Left lobe of liver (tissue), 2 donors: ENCODE measurements at places on chromosomes 2 and 18. TPM values are rescaled to one million over a fixed set of nuclear protein-coding genes. Genes with fewer than 3 reads are reported as not detected.

The NT5DC4 gene
- total RNA-seq: not detected

The ANKRD30B gene
- not detected for total RNA-seq

The SPR gene
- 64.5 TPM for total RNA-seq

The PDCD1 gene
- total RNA-seq: 0.18 TPM

The GAL3ST2 gene
- total RNA-seq: 0.55 TPM

The KLHL14 gene
- not detected for total RNA-seq

The COX5B gene
- 215 TPM for total RNA-seq

The TRAPPC8 gene
- total RNA-seq: 32.3 TPM

GRCh38 chr2:125979886-125980285, 676.1 kb upstream of the GYPC start:
- no peak for DNase-seq

DNA sequence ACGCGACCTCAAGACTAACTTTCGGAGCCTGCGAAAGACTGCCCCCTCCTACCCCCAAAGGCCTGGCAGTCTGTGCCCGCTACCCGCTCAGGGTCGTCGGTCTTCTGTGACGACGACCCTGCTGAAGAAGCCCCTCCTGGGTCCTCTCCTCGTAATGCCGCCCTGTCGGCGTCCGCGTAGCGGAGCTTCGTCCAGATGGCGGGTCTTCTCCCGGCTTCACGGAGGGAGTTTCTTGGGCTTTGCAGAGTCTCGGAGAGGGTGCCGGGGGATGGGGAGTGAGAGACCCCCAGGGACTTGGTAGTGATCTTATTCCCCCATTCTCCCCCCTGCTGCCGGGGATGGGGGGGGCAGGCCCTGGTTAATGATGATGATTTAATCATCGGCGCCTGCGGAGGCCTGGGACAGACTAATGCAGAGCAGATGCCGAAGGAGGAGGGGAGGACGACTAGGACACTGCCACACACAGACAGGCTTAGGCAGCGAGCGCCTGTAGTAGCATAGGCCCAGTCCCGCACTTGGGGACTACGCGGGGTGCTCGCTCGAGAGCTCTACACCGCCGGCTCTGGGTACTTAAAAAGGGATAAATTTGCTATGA, 528 bp upstream of the PCGF1 start:
- no peak for DNase-seq

DNA sequence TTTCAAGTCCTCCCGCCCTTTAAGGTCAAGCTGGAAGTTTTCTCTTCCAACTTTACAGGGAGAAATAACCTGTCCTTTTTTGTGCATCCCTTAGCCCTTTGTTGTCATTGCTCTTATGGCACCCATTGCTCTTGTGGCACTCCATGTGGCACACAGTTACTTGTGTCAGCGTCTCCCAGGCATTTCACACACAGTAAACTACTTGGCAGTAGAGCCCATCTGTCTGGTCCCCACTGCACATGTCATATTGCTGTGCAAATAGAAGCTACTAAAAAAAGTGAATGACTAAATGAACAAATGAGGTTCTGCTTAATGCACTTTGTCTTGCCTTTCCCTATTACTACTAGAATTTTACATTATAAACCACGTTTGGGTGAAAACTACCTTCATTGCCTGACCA, 149.3 kb downstream of the EML6 start:
- DNase-seq: no peak

GRCh38 chr2:174247474-174248186, 702 bp downstream of the OLA1 start:
- DNase-seq: no peak

GRCh38 chr18:34222307-34223163, 2.2 kb downstream of the NOL4 start:
- no peak for DNase-seq

DNA sequence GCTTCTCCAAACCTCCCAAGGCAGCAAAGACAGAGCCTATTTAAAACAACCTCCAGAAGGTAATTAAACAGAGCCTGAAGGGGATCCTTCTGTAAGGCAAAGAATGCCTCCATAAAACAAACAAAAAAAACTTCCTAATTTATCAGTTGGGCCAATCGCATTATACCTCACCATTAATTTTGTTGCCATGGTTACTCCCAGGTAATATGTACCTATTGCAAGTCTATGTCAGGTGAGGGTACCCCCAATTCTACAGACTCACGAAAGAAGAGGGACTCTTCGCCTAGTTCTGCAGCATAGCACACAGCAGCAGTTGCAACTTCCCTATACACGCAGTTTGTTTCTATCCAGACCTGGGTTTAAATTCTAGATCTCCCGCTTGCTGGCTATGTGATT, 38.8 kb downstream of the SFXN5 start:
- DNase-seq: no peak

DNA sequence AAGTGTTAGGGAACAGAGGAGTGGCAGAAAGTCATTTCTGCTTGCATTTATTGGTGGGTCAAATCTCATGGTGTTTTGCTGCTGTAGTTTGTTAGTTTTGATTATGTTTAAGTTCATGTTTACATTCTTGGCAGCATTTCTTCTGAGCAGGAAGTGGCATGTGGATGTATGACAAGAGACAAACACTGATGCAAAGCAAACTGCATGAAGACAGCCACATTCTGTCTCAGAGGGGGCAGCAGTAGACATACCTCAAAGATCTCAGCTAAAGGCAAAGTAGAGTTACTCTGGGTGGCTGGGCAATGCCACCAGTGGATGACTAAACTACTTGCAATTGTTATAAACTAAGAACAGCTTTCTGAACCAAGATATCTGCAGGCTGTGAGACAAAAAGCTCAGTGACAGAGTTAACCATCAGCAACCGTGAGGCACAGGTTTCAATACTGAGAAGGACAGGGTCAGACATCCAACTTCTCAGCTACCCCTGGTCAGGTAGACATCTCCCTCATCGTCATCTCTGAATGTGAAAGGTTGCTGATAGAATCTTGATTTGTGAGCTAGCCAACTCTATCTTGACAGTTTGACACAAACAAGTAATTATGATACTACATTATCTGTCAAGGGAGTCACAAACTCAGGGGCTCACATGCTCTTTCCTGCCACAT, 16.4 kb downstream of the GALNT3 start:
- no peak for DNase-seq

GRCh38 chr2:232207174-232207573, 171.4 kb upstream of the ALPP start:
- DNase-seq: no peak

GRCh38 chr2:181139831-181140230, 159.4 kb downstream of the UBE2E3 start:
- DNase-seq: no peak

GRCh38 chr2:205539603-205540002, 142.7 kb upstream of the NRP2 start:
- DNase-seq: no peak

DNA sequence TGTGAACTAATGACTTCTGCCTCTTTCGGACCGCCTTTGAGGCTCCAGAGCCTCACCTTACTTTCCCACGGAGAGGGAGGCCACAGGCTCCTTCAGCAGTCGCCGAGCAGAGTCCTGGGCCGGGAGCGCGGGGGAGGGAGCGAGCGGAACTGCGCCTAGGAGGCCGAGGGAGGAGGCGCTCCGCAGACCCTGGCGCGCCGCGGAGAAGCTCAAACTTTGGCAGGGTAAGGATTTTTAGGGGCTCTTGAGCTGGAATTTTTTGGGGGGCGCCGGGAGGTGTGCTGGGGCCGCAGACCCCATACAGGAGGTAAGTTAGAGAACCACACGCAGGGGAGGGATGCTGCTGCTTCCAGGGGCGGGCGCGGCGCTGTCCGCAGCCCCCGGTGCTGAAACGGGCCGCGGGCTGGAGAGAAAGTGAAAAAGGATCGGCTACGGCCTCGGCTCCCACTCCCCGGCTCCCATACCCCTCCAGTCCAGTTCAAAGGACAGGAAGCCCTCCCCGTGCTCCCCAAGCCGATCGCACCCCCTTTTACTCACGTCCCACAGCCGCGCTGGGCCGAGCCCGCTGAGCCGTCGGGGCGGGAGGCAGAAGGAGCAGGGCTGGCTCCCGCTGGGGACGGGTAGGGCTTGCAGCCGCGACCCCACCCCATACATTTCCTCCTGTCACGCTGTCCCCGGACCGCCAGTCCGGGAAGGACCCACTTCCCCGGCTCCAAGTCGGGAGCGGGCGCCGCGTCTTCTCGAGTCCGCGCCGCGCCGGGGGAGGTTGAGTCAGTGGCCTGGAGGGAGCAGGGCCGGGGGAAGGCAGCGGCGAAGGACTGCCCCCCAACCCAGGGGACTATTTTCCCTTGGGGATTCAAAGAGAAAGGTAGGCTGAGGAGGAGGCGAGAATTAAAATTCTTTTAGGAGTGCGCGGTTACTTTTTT, at the start of gene CNGA3:
Gene CNGA3 (plus strand): TSS at position 146 of the 926 bp plus-strand sequence. CDS start 23,520 bp downstream, outside the sequence.
- no peak for DNase-seq

DNA sequence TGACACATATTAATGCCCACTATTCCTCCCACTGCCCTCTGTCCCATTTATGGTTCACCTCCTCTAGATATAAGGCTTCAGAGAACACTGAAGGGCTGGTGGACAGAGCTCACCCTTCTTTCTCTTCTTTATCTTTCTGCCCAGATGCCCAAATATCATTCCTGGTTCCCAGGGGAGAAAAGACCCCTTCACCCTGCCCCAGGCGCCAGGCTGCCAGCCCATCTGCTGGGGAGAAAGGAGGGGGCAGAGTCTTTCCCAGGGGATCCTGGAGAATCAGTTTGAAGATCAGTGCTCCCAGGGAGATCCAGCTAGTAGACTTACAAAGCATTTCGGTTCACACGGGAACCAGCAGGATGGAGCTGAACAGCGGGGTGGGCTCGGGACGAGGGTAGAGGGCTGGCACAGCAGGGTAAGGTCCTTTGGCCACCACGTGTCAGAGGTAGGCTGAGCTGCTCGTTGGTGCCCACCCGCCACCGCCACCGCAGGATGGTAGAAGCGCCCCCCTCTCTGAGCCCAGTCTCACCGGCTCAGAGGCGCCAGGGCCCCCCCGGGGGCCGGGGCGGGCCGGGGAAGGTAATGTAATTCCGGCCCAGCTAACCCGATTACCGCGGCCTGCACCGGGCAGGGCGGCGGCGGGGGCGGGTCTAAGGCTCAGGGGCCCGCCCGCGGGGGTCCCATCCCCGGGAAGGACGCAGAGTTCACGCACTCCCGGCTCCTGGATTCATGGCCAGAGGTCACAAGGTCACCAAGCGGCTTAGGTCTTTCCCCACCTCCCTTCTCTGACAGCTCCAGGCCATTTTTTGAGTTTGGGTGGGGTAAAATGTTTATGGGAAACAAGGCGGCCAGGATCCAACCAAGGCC, 1.3 kb upstream of the TLX2 start:
- DNase-seq: no peak
